Fibroblast of lung (primary cell): ENCODE measurements at places on chromosomes 2 and 18. TPM values are rescaled to one million over a fixed set of nuclear protein-coding genes. Genes with fewer than 3 reads are reported as not detected.

Gene CLEC4F
- total RNA-seq, result not detected in 2 replicates

Gene DSG1
- not detected in 2 replicates for total RNA-seq

Gene ZAP70
- not detected in 2 replicates for total RNA-seq

Gene CCDC148
- total RNA-seq, result 1.0 and 1.2 TPM in 2 replicates

Gene MAP3K19
- not detected in 2 replicates for total RNA-seq

Gene IL37
- not detected in 2 replicates for total RNA-seq

Gene C18orf54
- 3.3 and 5.6 TPM in 2 replicates for total RNA-seq

Gene PTPRN
- 3.5 and 10.8 TPM in 2 replicates for total RNA-seq

Gene G6PC2
- not detected in 2 replicates for total RNA-seq

DNA sequence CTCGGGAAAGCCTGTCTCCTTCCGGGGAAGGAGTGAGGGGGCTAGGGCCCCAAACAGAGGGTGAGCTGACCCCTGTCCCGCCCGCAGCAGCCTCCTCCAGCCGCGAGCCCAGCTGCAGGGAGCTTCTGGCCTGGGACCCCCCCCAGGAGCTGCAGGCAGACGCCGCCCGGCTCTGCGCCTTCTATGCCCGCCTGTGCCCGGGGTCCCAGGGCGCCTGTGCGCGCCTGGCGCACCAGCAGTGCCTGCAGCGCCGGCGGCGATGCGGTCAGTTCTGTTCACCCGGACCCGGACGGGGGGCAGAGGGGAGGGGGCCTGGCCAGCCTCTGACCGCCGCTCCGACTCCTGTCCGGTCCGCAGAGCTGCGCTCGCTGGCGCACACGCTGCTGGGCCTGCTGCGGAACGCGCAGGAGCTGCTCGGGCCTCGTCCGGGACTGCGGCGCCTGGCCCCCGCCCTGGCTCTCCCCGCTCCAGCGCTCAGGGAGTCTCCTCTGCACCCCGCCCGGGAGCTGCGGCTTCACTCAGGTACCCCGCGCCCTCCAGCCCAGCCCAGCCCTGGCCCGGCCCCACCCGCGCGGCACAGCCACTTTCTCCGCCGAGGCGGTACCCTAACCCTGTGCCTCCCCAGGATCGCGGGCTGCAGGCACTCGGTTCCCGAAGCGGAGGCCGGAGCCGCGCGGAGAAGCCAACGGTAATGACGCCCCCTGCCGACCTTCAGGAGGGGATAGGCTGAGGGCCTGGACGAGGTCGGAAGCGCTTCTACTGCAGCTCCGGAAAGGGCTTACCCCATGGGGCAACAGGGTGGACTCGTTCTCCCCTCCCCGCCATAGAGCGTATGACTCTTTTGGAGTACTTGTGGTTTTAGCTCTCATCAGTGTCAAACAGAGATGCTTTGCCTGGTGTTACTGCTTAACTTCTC lies 2.0 kb upstream of the CHRND start:
- DNase-seq, result peak; percentile 28

- DNase-seq, result peak; percentile 94
These were observed 263.8 kb downstream of the PHLPP1 start for GRCh38 chr18:62979176-62979575.

- DNase-seq, result no peak
These were observed 9.7 kb upstream of the ECEL1 start for GRCh38 chr2:232497348-232497747.

DNA sequence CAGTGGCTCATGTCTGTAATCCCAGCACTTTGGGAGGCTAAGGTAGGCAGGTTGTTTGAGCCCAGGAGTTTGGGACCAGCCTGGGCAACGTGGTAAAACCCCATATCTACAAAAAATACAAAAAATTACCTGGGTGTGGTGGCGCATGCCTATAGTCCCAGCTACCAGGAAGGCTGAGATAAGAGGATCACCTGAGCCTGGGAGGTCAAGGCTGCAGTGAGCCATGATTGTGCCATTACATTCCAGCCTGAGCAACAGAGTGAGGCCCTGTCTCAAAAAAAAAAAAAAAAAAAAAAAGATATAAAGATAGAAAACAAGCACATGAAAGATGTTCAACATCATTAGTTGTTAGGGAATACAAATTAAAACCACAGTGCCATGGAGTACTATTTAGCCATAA lies 65.3 kb upstream of the UGP2 start:
- DNase-seq, result no peak

- no peak for DNase-seq
These were observed 11.9 kb downstream of the CAPN10 start for GRCh38 chr2:240598311-240598911.

DNA sequence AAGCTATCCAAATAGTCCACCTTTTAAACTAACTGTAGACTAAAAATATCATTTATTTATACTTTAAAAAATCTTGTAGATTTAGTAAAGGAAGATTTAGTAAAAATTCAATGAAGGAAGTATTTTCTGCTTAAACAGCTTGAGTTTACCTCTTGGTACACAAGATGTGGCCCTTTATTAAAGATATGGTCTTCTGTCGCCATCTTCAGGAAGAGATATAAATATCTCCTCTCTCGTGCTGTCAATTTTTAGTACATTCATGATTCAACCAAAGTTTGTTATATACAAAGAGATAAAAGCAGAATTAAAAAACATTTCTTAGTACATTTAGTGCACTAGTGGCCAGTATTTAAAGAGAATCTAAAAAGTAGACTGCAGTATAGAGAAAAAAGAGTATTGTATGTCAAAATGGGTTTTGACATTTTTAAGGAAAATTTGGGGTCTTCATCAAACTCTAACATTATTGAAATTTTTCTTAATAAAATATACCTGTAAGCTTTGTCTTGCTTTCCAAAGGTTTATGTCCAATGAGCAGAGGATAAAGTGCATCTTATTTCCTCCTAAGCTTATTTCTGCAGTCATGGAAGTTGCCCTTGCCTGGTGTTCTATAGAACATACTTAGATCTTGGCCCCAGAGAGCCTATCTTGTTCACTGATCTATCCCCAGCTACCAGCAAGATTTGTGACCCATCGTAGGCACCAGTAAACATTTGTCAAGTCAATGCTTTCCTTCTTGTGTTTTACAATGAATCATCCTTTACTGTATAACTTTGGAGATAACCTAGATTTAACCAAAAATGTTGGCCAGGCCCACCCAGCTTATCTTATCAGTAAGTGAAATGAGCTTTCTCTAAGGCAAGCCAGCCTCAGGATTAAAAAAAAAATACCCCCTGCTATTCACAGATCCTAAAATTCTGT lies 18.5 kb upstream of the EML6 start:
- DNase-seq, result peak; percentile 83

DNA sequence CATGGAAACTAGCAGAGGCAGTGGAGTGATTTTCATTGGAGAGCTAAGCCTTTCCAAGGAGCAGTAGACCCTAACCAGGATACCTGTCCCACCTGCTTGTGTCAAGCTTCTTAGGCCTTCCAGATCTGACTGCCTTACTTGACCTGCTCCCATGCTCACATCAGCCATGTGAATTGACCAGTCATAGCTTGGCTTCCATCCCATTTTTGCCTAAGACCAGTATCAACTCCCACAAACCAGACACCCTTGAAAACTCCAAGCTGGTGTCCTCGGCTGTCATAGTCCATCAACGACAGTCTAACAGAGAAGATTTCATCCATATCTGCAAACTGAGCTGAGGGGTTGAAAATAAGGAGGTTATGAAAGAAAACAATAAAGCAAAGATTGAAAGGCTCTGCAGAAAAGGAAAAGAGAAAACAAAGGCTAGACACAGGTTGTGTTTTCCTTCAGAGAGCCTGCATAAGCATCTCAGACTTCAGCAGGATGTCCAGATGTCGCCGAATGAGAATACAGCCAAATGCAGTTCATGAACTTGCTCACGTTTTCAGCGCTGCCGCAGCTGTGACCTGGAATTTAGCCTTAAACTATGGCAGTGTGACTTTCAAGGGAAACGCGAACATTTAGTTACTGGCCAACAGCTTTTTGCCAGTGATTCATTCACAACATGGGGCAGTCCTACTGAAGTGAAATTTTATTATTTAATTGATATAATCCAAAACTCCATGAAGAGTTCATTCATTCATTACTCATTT lies 868.1 kb upstream of the ID2 start:
- peak; percentile 27 for DNase-seq

GRCh38 chr2:101613056-101613704 lies 84.3 kb upstream of the MAP4K4 start:
- DNase-seq, result no peak

DNA sequence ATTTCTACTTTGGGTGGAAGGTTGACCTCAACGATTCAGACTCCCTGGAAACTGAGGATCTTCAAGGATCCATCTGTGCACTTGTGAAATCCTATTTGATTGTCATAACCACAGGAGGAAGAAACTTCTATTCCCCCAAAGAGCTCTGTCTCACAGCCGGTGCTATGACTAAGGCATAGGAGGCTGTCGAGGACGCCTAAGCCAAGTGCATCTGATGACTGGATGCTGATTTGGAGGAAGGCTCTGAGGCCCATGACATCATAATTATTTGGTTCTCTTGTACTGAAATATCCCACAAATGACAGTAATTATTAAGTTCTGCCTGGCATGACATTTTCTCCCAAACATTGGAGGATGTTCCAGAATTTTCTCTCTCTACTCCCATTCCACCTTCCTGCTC lies 13.8 kb upstream of the KCNF1 start:
- peak; percentile 50 for DNase-seq

DNA sequence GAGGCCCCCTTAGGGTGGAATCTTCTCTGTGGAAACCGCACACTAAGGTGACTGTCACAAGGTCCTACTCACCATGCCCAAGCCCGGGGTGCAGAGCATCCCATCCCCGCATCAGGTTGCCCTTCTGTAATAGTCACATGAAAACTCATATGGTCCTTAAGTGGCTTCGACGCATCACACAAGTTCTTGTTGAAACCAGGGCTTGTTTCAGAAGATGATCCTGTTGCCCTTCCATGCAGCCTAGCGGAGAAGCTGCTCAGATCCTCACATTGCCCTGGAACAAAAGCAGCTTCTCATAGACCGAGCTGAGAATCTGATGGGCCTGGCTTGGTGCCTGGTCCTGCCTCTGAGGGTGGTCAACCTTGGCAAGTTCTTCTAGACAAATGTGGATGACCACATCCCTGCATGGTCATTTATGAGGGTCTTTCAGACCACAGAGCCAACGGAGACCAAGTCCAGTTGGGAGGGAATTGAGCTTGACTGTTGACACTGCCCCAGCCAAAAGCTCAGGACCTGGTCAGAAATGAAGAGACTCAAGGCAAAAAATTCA lies 54.1 kb downstream of the PDCL3 start:
- no peak for DNase-seq

DNA sequence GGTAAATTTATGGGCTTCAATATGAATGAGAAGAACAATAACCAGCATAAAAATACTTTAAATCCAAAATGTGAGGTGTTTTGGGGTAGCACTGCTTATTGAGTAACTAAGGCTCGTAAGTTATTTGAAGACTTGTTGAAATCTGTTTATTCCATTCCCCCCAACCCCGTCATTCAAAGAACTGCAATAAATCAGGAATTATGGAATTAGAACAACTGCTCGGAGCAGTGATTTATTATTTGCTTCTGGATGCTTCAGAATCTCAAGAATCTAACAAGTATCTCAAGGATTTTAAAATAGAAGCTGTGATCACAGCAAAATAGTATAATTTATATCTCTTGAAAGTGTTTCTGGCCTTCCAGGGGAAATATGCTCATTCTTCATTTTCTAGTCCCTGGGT lies 86.8 kb downstream of the EML6 start:
- DNase-seq, result no peak

- DNase-seq, result no peak
These were observed 44.7 kb downstream of the ABCB11 start for GRCh38 chr2:168986398-168986943.

DNA sequence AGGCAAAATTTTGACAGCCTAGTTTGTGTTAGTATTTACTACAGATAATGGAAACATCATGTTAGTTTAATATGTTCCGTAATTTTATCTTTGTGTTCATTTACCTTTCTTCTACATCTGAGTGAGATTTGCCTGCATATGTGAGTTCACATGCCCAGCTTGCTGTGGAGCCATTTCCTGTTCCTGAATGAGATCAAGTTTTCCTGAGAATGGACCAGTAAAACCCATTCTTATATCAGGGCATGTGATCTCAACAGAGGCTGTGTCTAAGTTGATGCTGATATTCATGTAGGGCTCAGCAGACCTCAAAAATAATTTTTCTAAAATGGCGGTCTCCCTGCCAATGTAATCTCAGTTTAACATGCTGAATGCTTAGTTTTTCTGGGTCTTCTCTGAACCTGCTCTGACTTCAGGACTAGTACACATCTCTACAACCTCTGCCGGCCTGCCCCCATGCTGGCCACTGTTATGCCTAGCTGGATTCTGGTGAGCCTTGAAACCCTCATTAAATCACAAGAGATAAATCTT lies 1.0 kb downstream of the IL1A start:
- no peak for DNase-seq

DNA sequence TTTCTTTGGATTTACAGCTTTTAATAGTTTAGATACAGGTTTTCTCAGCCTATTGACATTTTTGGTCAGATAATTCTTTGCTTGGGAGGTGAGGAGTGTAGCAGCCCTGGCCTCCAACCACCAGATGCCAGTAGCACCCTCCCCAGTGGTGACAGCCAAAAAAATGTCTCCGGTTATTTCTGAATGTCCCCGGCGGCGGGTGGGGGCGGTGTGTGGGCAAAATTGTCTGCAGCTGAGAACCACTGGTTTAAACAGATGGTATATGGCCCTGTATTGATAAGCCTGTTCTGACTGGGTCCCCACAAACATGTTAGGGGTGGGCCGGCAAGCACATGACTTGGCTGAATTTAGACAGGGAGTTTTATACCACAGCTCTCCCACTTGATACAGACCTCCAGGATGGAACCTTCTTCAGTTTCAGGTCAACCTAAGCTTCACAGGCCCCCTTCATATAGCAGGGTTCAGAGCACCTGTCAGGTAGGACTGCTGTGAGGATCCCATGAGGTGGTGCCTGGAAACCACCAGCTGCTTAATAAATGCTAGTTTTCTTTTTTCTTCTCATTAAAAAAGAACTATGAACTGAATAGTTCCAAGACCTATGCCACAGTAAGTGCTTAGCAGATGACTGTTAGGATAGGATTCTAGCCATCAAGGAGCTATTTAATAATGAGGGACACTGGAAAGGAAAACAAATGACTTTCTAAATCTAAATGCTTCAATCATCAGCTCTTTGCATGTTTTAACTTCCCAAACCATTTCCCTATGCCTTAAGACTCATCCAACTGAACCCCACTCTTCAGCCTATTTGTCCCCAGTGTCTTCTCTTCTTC lies 18.1 kb downstream of the LPIN2 start:
- no peak for DNase-seq

GRCh38 chr2:189236066-189236465 lies 56.5 kb upstream of the COL5A2 start:
- peak; percentile 53 for DNase-seq

DNA sequence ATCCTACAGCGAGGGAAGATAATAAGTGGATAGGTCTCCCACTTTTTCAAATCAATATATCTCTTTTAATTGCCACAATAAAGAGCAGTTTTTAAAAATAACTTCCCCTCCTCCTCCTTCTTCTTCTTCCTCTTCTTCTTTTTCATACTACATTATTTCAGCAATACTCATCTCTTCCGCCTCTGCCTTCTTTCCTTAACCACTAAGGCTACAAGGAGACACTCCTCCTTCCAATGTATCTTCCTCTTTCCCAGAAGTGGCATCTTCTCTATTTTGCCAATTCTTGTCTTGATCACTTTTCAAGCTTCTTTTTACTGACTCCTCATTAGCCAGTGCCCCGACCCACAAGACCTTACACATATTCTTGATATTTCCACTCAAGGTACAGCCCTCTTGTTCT lies 546.6 kb upstream of the CHAC2 start:
- DNase-seq, result no peak

- DNase-seq, result no peak
These were observed 23.4 kb downstream of the BCL11A start for GRCh38 chr2:60529785-60530627.
